Stimulated activated CD8-positive, alpha-beta memory T cell treated with anti-CD3 and anti-CD28 coated beads, Interleukin-7, amount 100 ng/mL, for 24 hours (primary cell): ENCODE measurements at places on chromosomes 11 and 22.

GRCh38 chr11:10993186-10993585, 135.3 kb upstream of the ZBED5 start:
- no peak for DNase-seq

- DNase-seq, result no peak
These were observed 253.1 kb upstream of the B3GAT1 start for GRCh38 chr11:134665188-134665535.

- no peak for DNase-seq
These were observed 74.1 kb downstream of the PIWIL4 start for GRCh38 chr11:94641167-94641761.

GRCh38 chr11:95445746-95446333, 214.8 kb upstream of the SESN3 start:
- DNase-seq, result no peak

GRCh38 chr11:98185245-98185644, 835.5 kb upstream of the CNTN5 start:
- DNase-seq, result no peak

- no peak for DNase-seq
These were observed 105.5 kb downstream of the DSCAML1 start for GRCh38 chr11:117691516-117691915.

- no peak for DNase-seq
These were observed 2082.7 kb upstream of the RAG2 start for GRCh38 chr11:38680746-38681145.
